Activated naive CD8-positive, alpha-beta T cell treated with anti-CD3 and anti-CD28 coated beads for 36 hours (primary cell): ENCODE measurements at places on chromosomes 13 and 19. TPM values are rescaled to one million over a fixed set of nuclear protein-coding genes. Genes with fewer than 3 reads are reported as not detected.

The DLEU7 gene
- total RNA-seq = not detected

GRCh38 chr13:99956473-99957349, 14.9 kb downstream of the ZIC5 start:
- DNase-seq = no peak
- H3K27me3 ChIP-seq = peaks cover 93% of the 10 kb centered on the region
- H3K36me3 ChIP-seq = no peaks in the 10 kb centered on the region

GRCh38 chr19:31261603-31262212, 87.5 kb downstream of the TSHZ3 start:
- DNase-seq = no peak
- no peak overlapping the region for H3K27ac ChIP-seq
- peaks cover 5% of the 10 kb centered on the region for H3K4me1 ChIP-seq
- H3K4me3 ChIP-seq = no peak overlapping the region
- peaks cover 27% of the 10 kb centered on the region for H3K27me3 ChIP-seq
- H3K36me3 ChIP-seq = no peaks in the 10 kb centered on the region

- DNase-seq = no peak
- H3K4me1 ChIP-seq = peaks cover 18% of the 10 kb centered on the region
- H3K27ac ChIP-seq = no peak overlapping the region
- peaks cover 15% of the 10 kb centered on the region for H3K36me3 ChIP-seq
- H3K4me3 ChIP-seq = no peak overlapping the region
These were observed 12.5 kb downstream of the INTS6 start for GRCh38 chr13:51440381-51440780.

DNA sequence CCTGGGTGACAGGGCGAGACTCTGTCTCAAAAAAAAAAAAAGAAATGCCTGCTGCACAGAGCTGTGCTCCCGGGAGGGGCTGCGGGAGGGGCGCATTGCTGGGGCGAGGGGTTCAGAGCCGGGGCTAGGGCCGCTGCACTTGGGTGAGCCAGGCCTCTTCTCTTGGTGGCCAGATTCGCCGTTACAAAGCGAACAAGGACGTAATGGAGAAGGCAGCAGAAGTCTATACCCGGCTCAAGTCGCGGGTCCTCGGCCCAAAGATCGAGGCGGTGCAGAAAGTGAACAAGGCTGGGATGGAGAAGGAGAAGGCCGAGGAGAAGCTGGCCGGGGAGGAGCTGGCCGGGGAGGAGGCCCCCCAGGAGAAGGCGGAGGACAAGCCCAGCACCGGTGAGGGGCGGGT, 19.0 kb downstream of the PLIN4 start:
- H3K36me3 ChIP-seq = peaks cover 2% of the 10 kb centered on the region
- H3K27me3 ChIP-seq = no peaks in the 10 kb centered on the region
- no peak overlapping the region for H3K4me3 ChIP-seq
- no peaks in the 10 kb centered on the region for H3K4me1 ChIP-seq
- H3K27ac ChIP-seq = no peak overlapping the region

DNA sequence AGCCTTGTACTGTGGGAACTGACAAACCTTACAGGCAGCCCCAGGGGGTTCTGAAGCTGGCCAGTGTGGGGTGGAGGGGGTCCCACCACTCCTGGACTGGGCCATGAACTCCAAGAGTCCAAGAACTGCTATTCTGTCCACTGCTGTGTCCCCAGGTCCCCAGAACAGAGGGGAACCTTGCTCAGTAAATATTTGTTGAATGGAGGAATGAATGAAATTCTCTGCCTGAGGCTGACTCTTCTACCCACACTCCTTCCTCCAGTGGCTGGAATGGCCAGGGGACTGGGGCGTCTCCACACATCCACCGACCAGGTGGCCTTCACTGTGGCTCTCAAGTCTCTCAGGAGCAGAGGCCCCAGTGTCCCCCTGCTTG, 11.6 kb downstream of the WIZ start:
- H3K27me3 ChIP-seq = no peaks in the 10 kb centered on the region
- no peaks in the 10 kb centered on the region for H3K36me3 ChIP-seq
- peaks cover 9% of the 10 kb centered on the region for H3K4me1 ChIP-seq
- no peak overlapping the region for H3K4me3 ChIP-seq

DNA sequence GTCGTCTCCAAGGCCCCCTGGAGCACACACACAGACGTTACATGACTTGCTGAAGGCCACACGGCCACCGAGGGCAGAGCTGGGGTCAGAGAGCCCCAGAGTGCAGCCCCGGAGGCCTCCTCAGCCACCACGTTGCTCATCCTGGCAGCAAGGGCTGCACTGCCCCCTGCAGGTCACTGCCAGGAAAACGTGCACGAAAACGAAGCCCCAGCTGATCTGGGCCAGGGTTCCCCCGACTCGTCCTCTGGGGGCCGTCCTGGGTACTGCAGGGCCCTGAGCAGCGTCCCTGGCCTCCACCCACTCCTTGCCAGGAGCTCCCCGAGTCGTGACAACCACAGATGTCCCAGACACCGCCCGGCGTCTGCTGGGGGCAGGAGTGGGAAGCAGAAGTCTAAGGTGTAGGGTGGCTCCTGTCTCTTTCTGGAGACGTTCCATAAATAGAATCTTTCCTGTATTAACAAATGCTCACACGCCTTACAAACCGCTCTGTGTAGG, 3.4 kb downstream of the TPGS1 start:
- H3K27me3 ChIP-seq = peaks cover 3% of the 10 kb centered on the region
- H3K4me1 ChIP-seq = peaks cover 32% of the 10 kb centered on the region
- DNase-seq = peak; percentile 96
- peak overlapping the region; percentile 95 for H3K27ac ChIP-seq

DNA sequence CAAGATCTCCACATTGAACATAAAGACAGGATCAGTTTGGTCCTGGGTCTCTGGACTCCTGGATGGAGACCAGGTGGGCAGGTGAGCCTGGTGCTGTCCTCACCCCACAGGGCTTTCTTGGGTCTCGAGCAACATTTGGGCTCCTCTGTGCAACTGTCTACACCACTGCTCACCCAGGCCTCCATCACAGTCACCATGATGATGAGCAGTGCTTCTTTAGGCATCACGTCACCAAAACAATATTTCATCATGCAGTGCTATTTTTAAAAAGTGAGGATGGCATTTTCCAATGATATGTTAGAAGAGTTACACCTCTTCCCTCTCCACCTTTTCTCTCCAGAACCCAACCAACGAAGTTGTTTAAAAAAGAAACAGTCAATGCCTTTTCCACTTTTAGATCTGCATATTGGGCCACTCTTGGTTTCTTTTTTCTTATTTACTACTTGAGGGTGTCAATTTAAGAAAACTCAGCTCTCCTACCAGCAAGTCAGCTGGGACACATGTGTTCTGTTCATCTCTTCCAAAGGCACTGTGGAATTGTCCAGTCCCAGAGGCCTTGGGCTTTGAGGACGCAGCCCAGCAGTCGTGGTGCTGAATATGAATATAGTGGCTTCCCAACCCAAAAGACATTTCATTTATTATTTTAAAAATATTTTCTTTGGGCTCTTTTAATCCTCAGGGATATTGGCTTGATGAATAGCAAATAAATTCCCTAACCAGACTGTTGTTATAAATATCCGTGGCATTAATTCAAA, 405.7 kb downstream of the KCNRG start:
- no peaks in the 10 kb centered on the region for H3K36me3 ChIP-seq
- H3K27ac ChIP-seq = no peak overlapping the region
- no peak overlapping the region for H3K4me3 ChIP-seq
- peaks cover 4% of the 10 kb centered on the region for H3K27me3 ChIP-seq

GRCh38 chr13:110965038-110965754, 50.3 kb upstream of the ANKRD10 start:
- H3K27ac ChIP-seq = peak overlapping the region; percentile 88
- H3K27me3 ChIP-seq = peaks cover 39% of the 10 kb centered on the region
- H3K4me1 ChIP-seq = peaks cover 11% of the 10 kb centered on the region
- no peak overlapping the region for H3K4me3 ChIP-seq

- H3K4me3 ChIP-seq = no peak overlapping the region
- no peaks in the 10 kb centered on the region for H3K4me1 ChIP-seq
- peaks cover 24% of the 10 kb centered on the region for H3K27me3 ChIP-seq
- H3K27ac ChIP-seq = no peak overlapping the region
- DNase-seq = no peak
- no peaks in the 10 kb centered on the region for H3K36me3 ChIP-seq
These were observed 47.0 kb upstream of the DIAPH3 start for GRCh38 chr13:60210510-60211330.

- no peak overlapping the region for H3K4me3 ChIP-seq
- peak; percentile 1 for DNase-seq
- H3K27ac ChIP-seq = no peak overlapping the region
- H3K4me1 ChIP-seq = peaks cover 6% of the 10 kb centered on the region
These were observed 87.7 kb downstream of the SGCG start for GRCh38 chr13:23268441-23268840.

DNA sequence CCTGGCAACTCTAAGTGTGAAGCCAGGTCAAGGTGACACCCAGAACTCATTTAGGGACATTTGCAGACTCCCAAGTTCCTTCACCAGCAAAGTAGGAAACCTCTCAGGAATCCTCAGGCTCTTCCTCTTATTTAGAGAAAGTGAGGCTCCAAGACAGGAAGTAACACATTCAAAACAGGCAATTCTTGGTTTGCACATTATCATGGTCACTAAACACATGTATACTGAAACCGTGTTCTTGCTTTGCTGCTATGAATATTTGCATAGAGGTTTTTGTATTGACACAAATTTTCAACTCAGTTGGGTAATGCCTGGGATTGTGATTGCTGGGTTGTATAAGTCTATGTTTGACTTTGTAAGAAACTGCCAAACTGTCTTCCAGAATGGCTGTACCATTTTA, 13.2 kb upstream of the URI1 start:
- no peak overlapping the region for H3K4me3 ChIP-seq
- DNase-seq = no peak
- no peaks in the 10 kb centered on the region for H3K36me3 ChIP-seq
- no peaks in the 10 kb centered on the region for H3K27me3 ChIP-seq
- peaks cover 2% of the 10 kb centered on the region for H3K4me1 ChIP-seq
- no peak overlapping the region for H3K27ac ChIP-seq
